ENCODE measurements at places on chromosomes 12 and 14.

DNA sequence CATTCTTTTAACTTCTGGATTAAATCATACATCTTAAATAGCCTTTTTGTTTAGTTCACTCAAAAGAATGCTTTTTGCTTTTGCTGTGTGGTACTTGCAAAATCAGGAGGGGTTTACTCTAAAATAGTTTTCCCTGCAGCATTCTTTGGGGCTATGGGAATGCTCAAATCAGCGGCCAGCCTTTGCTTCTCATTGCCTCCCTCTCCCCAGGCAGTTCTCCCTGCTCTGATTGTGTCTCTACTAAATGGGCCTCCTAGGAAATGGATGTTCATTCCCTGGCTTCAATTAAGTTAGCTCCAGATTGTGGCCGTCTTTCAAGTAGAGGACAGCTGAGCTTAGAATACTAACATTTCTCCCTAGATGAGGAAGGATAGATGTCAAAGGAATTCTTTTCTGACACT, 4.4 kb downstream of the TULP3 start:
- no peak for DNase-seq

DNA sequence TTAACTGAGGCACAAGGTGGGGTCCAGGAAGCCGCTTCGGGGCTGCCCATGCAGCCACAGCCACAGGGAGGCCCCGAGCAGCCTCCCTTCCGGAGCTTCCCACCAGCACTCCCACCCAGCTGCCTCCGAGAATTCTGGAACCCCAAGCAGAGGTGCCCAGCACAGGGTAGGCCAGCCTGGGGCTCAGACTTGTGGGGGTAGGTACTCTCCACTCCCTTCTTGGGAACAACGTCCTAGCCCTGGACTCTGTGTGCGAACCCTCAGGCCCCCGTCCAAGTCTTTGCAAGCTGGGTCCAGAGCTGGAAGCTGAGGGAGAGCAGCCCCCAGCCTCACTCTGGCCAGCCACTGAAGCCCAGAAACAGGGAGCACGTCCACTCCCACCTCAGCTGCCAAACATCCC, 16.1 kb downstream of the ITPK1 start:
- DNase-seq, result no peak

DNA sequence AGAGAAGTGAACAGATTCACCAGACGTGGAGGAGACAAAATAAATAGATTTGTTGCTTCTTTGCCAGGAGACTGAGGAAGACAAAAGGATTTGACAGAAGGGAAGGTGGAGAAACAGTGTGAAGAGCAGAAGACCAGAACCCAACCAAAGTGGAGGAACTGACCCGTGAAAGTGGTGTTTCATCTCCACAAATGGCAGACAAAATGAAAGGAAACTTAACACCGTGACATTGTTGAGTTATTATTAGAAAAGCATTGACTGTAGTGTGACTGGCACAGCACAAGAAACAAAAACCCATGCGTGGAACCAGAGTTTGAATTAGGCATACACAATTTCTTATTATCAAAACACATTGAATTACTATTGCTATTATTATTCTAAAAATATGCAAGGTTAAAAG, 518.1 kb downstream of the TMEM121 start:
- DNase-seq, result no peak

DNA sequence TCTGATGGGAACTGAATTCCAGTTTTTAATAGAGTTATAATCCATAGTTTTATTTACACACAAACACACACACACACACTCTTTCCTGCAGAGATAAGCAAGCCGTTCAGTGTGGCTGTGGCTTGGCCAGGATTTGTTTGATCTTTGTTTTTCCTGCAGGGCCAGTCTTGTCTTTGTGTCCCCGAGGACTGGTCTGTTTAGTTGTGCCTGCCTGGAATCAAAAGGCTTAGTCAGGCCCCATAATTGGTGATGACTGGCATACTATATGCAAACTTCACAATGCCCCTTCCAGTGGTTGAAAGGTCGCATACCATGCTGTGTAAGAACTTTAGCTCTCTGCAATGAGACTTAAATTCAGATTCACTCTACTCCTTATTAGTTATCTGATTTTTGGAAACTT, 26.0 kb downstream of the WBP11 start:
- no peak for DNase-seq

DNA sequence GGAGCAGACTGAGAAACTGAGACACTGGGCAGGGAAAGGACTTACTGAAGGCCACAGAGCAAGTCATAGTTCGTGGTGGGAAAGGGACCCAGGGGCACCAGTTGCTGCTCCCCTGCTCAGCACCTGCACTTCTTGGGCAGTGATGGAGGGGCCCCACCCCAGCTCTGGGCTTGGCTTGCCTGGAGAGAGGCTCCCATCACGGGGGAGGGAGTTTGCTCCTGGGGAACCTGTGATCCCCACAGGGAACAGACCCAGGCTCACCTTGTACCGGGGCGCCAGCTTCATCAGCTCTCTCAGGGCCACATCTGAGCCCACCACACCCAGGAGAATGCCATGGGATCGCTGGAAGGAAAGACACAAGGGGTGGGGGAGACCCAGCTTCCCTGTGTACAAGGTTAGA, 39.8 kb downstream of the CACNA2D4 start:
- DNase-seq, result no peak

DNA sequence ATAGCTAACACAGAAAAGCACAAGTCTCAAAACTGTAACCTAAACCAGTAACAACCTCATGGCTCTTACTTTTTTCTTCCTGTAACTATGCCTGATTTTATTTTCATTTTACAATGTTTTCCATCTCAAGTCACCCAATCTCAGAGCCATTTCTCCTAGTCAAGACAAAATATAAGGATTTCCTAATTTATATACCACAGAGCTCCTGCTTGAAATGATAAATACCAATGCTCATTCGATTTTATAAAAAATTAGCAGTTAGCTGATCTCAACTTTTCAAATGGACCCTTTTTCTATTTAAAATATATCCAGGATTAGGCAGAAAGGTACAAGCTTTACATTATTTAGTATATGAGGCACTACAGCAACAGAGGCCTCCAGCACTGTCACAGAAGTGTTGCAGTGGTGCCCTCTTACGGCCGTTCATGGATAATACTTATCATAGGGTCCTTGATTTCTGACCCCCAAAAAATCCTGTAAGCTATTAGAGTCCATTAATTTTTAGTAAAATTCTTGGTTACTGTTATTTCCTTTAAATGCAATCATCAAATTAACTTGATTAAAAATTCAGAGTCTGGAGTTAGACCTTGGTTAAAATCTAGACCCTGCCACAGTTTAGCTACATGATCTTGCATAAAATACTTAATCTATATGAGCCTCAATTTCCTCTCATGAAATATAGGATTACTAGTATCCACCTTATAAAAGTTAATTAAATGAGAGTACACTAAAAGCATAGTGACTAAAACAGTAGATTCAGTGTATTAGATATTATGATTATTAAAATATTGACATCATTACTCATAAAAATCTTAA, 68.3 kb downstream of the SEC23A start:
- no peak for DNase-seq

DNA sequence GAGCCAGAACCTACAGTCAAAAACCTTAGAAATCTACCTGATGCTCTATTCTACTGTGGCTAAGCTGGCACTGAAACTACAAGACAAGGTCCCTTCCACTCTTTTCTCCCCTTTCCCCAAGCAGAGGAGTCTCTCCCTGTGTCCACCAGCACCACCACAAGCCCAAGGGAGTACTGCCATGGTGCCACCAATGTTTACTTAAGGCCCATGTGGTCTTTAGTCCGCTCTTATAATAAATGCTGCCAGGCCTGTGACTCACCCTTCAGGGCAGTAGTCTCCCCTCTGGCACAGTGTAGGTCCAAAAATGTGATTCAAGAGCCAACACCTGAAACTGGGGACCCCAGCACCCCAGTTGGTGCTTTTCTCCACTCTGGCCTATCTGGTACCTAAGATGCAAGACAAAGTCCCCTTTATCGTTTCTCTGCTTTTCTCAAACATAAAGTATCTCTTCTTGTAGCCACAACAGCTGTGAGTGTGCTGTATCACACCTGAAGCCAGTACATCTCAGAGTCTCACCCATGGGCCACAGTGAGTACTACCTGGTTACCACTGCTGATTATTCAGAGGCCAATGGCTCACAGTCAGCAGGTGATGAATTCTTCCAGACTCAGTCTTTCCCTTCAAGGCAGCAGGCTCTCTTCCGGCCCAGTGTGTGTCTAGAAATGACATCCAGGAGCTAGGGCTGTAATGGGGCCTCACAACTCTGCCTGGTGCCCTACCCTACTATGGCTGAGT, 29.3 kb downstream of the SLC38A2 start:
- peak; percentile 35 for DNase-seq

DNA sequence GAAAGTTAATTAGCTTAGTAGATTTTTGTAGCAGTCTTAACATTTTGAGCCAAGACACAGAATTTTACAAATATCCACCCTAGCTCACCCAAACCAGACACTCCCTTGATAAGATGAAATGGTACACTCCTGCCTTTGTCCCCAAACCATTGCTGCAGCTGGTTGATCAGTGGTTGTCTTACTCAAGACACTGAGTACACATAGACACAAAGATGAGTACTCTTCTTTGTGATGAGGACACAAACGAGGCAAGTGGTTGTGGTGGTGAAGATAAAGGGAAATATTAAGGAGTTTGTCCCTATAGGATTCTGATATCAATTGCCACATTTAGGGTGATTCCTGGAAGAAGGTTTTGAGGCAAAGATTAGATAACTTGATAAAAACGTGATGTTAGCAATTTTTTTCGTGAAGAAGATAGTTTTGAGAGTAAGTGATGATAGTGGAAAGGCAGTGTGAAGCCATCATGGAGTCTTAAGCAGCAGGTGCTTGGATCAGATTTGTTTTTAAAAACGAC, 21.4 kb upstream of the ATP2B1 start:
- no peak for DNase-seq

GRCh38 chr14:81341370-81341769, 58.8 kb downstream of the STON2 start:
- DNase-seq, result no peak

- no peak for DNase-seq
Measured at GRCh38 chr14:103890821-103891666, 37.2 kb upstream of the TDRD9 start.

GRCh38 chr12:24469089-24469488, 479.8 kb downstream of the BCAT1 start:
- DNase-seq, result no peak

DNA sequence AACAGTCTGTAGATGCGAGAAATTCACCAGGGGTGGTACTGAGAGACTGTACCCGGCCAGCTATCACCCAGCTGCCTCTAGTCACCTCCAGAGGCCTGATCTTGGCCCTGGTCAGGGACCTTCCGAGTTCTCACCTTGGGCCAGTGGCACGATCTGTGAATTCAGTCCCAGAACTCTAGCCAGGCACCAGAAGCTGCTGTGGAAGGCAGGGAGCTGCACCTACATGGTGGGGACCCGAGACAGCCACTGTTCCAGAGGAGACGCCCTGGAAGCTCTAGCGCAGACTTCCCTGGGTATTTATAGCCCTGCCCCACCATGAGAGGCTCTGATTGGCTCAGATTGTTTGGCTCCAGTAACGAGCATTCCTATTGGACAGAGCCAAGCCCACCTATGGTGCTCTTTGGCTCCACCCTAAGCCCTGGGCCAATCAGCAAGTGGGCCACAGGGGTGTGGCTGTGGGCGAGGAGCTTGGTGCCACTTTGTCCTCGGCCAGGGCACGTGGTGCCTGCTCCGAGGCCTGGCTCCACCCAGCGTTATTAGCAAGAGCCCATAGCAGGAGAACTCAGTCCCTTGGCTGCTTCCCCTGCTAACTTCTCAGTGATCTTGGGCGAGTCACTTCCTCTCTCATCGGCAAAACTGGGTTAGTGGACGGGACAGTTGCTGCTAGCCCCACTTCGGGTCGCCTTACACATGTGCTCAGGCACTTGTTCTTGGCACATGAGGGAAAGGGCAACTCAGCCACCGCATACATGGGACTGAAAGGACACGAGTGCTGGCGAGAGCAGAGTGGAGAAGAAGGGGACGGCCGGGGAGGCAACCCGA, 89.0 kb upstream of the BCL11B start:
- peak; percentile 30 for DNase-seq

DNA sequence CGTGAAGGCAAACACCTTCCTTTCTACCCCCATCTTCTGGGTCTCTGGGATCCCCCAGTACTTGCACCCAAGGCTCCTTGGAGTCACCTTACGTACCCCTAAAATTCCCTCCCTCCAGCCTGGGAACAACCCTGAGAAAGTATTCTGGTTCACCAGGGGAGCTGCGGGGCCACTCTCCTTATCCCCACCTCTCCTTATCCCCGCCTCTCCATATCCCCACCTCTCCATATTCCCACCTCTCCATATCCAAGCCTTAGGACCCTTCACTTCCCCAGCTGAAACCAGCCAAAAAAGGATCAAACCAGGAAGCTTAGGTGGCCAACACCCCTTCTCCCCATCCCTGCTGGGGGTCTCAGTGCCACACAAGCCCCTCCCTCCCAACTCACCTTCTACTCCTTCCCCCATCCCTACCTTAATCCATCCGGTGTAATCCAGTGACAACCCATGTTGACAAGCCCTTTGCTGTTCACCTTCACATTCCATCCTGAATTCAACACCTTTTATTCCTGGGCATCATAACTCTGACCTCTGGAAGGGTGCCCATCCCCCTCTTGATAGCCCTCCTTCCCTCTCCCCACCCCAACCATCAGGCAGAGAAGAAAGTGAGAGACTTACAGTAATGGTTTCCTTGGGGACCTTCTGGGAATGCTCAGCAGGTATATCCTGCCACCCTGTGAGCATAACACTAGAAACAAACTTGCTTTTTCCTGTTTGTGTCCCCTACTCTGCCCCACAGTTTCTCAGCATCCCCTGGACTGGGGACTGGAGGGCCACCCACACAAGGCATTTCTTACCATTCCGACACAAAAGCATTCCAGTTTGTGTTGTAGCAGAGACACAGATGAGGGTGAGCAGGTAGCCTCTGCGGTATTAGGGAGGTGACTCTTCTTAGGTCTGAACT, 1.6 kb upstream of the MSI1 start:
- no peak for DNase-seq

GRCh38 chr14:50758305-50758704, 72.7 kb downstream of the NIN start:
- DNase-seq, result no peak

GRCh38 chr14:100289916-100290606, 16.2 kb downstream of the SLC25A29 start:
- no peak for DNase-seq

GRCh38 chr12:53004178-53004577, 2.1 kb upstream of the EIF4B start:
- peak; percentile 48 for DNase-seq
